ENCODE measurements at places on chromosomes 6 and 20.

DNA sequence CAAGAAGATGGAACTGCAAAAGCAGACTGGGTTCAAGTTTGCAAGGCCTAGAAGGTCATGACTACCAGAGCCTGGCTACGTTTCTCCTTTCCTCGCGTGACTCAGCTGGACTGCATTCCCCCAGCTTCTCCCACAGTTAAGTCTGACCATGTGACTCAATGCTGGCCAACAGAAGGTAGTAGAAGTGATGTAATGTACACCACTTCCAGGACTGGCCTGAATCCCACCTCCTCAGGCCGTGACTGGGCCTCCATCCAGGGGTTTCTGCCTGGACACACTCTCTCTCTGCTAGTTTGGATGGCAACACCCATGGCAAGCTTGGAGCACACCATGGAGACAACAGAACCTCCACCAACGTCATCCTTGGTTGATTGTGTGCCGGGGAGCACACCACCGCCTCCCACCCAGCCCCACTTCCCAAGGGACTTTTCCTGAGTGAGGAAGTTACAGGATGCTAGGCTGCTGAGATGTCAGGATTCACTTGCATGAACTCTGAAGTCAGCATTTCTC lies 112.0 kb upstream of the CDYL start:
- no peak for DNase-seq

DNA sequence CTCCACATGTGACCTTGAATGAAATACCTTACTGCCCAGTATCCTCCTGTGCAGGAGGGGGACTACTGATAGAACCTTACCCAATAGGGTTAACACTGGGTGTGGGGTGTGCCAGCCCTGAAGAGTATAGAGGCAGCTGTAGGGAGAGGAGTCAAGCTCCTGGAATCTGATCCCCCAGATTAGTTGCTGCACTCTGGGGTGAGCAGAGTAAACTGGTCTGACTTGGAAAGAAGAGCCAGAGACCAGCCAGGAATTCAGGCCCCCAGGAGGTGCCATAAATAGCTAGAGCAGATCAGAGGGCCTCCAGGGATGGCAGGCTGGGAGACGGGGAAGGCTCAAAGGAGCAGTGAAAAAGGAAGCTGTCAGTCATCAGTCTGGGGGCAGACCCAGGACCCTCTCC lies 3.5 kb upstream of the APOBEC2 start:
- no peak for DNase-seq

DNA sequence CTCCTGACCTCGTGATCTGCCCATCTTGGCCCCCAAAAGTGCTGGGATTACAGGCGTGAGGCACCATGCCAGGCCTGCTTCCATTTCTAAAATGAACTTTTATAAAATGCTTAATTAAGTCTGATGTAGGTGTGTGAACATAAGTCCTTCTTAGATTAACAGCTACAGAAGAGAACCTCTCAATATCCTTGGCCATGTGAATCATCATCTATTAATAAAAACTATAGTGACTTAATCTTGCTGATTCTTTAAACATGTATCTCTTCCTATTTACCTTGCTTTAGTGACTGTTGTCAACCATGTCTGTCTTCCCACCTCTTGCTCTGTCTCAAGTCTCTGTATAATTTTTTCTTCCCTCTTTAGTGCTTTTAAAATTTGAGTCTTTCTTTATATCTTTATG lies 127.1 kb downstream of the JARID2 start:
- DNase-seq, result no peak

DNA sequence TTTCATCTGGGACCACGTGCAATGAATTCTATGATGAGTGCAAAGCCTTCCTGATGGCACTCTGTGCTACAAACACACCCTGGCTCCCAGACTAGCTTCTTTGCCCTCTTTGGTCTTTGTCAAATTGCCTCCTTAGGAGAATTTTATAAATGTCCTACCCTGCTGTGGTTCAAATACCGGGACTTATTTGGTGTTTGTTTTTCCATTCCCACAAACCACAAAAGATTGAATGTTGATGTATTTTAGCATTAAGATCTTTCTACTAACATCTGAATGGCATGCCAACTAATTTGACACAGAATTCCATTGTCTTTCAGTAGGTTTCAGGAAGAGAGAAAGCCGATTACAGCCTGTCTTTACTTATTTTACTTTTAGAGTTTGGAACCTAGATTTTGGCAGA lies 424.2 kb upstream of the SLC35B3 start:
- no peak for DNase-seq

GRCh38 chr6:169741344-169741743 lies 10.0 kb downstream of the DYNLT2 start:
- no peak for DNase-seq

DNA sequence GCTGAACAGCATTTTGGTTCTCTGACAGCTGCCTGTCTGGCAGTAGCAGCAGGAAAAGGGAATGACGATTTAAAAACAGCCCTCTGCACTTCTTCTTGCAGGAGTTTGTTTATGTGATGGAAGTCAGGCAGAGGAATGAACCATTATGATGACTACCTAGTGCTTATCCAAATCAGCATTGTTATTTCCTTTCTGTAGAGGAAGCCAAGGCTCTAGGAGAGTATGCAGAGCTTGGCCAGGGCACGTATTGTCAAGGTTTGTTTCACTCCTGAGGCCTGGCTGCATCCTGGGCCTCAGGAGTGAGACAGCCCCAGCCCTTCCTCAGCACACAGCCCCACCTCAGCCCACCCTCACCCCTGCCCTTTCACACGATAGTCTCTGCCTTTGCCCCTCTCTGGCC lies 68.5 kb downstream of the FAM229B start:
- no peak for DNase-seq

GRCh38 chr20:63125838-63126601 lies 89.9 kb downstream of the YTHDF1 start:
- DNase-seq, result no peak

- no peak for DNase-seq
Observed at GRCh38 chr6:106629859-106630163, 433 bp downstream of the QRSL1 start.

- no peak for DNase-seq
Observed at GRCh38 chr6:117501722-117502121, 19.2 kb downstream of the DCBLD1 start.

GRCh38 chr6:164291224-164291623 lies 876.7 kb downstream of the QKI start:
- DNase-seq, result no peak

DNA sequence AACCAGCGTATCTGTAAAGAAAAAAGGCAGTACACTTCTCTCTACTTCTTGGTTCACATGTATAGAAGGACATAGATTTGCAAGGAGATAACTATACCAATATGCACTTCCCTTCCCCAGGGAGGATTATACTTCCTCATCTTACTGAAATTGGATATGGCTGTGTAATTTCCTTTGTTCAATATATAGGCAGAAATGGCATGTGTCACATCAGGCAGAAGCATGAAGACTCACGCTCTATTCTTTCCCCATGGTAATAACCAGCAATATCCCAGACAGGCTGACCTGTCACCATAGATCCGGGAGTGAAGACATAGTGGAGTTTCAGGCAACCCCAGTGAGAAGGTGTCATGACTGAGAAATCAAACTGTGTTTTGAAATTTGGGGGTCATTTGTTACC lies 518.3 kb downstream of the KIF16B start:
- DNase-seq, result no peak

DNA sequence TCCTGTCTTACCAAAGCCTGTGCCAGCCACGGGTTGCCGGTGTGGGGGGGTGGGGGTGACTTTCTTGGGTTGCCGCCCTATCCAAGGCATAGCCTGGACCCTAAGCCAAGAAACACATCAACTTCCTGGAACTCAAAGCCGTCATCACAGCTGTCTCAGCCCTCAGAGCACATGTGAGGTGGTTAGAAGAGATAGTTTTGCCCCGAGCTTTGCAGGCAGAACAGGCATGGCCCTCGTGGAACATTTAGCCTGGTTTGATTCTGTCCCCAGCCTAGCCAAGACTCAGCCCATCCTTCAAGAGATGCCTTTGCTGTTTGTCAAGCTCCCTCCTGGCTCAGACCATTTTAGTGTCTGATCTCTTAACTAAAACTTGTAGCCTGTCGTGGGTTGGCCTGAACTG lies 64.9 kb downstream of the RREB1 start:
- DNase-seq, result no peak

DNA sequence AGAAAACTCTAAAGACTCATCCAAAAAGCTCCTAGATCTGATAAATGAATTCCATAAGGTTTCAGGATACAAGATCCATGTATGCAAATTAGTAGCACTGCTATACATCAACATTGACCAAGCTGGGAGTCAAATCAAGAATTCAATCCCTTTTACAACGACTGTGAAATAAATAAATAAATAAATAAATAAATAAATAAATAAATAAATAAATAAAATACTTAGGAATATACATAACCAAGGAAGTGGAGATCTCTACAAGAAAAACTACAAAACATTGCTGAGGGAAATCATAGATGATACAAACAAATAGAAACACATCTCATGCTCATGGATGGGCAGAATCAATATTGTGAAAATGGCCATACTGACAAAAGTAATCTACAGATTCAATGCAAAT lies 132.0 kb upstream of the NRSN1 start:
- DNase-seq, result no peak

DNA sequence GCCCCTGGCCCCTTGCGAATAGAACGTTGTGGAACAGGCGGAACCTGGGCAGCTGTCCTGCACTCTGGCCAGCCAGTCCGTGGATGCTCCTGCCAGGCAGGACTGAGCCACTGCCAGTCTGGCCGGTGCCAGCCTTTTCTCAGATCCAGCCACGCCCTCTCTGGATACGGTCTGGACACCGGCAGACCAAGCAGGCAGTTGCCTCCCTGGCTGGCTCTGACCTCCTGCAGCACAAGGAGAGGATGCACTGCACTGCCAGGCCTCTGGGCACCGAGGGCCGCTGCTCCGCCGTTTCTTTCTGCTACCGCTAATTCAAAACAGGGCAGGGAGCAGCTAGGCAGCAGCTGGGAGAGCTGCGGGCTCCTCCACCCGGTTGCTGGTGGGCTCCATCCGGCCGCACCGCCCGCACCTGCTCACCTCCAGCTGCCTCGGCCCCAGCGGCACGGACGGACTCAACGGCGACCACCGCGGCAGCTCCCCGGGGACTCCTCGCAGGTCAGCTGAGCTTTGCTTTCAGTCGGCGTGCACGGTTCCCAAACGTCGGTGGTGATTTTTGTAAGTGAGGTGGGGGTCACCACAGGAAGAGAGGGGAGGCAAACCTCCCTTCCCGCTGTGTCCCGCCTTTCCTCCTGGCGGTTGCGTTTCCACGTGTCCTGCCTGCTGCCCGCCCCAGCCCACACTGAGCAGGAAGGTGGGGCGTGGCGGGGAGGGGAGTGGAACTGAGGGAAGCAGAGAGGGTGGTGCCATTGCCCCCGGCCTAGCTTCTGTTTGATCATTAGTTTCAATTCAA lies 30.3 kb upstream of the AFDN start:
- DNase-seq, result no peak

- DNase-seq, result no peak
Observed at GRCh38 chr6:141829566-141830360, 303.0 kb upstream of the GJE1 start.

- no peak for DNase-seq
Observed at GRCh38 chr20:31704225-31705119, 18.2 kb downstream of the BCL2L1 start.

DNA sequence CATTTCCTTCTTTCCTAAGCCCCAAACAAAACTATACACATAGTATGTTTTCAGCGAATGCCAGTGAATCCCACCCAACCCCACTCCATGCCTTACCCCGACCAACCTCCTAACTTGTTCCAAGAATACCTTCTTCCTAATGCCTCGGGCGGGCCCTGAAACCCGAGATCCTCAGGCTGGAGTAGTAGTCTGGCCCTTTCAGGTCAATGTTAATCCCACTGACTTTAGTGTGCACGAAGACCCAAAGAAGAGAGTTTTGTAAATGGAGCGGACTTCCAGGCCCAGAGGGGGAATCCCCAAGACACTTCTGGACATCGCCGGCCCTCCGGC lies 394 bp downstream of the YIPF3 start:
- DNase-seq, result no peak

GRCh38 chr6:63724721-63725120 lies 89.1 kb downstream of the PHF3 start:
- DNase-seq, result no peak

DNA sequence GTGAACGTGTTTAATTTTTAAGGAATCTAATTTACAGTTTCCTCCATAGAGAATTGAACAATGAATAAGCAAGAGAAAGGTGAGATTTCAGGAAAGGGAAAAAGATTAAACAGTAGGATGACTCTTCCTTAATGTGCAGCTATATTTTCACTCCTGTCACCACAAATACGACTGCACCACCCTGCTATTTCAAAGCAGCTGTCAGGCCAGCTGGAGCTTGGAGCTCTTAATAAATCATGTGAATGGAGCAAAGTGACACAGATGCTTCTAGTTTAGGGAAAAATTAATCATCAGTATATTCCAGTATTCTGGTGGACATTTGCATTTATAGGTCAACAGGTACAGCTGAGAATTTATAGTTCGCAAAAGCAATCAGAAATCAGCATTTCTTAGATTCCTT lies 56.5 kb upstream of the PKIB start:
- no peak for DNase-seq

DNA sequence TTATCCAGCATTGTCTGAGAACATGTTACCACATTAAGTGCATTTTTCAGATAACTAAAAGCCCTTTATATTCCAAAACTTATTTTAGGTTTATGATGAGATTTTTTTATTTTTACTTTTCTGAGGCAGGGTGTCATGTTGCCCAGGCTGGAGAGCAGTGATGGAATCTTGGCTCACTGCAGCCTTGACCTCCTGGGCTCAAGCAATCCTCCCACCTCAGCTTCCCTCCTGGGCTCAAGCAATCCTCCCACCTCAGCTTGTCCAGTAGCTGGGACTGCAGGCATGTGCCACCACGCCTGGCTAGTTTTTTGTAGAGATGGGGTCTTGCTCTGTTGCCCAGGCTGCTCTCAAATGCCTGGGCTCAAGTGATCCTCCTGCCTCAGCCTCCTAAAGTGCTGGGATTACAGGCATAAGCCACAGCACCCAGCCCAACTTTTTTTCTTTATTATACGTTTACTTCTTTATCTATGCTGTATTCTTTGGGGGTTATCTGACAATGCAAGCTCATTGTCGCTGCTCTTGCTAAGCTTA lies 6.2 kb downstream of the DYNLT1 start:
- DNase-seq, result no peak

DNA sequence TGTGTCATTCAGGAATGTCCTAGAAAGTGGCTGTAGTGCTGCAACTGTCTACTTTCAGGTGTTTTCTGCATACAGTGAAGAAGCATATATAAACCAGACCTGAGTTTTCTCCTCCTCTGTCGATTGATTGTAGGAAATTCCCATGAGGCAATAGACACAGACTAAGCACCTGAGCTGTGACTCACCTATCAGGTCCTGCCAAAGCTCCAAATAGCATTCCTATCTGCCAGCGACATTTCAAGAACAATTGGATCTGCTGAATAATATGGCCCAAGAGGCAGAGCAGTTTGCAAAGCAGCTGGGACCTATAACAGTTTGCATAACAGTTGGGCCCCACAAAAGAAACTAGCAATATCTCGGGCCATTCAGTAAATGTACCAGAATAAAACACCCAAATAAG lies 360.4 kb downstream of the HAO1 start:
- no peak for DNase-seq

GRCh38 chr20:57753332-57754164 lies 43.7 kb upstream of the PMEPA1 start:
- no peak for DNase-seq
